ENCODE measurements at places on chromosomes 16 and 17. TPM values are rescaled to one million over a fixed set of nuclear protein-coding genes. Genes with fewer than 3 reads are reported as not detected.

The DEXI gene
- 38.0 TPM for total RNA-seq

The NXPH3 gene
- total RNA-seq = not detected

DNA sequence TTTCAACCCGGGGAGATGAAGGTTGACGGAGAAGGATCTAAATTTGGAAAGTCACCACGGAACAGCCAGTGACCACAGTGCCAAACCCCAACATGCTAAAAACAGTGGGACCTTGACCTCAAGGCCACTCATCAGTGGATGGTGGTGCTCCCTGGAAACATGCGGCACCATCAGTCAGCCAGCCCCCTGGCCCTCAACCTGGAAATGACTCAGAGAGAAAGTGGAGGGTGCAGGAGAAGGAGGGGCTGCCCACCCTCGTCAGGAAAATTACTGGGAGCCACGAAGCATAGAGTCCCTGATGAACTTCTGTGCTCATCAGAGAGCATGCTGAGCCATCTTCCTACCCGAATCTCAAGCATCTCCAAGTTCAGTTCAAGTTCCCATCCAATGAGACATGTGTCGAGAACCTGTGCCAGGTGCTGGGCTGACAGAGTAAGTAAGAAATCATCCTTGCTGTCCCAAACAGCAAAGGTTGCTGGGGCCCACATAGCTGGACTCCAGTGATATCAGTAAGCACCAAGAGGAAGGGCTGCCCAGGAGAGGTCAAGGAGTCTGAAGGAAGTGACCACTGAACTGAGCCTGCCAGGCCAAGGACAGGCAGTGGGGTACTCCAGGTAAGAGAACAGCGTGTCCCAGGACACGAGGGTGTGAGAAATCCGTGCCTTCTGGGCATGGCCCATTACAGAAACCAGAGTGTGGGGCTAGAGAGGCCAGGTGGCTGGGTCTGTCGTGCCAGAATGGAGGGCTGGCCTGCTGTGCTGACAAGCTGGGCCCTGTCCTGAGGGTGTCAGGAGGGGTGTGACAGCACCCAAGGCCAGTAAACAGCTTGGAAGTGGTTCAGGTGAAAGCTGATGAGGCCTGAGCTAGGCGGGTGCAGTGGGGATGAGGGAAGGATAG is 5.2 kb downstream of the PECAM1 start:
- H3K27me3 ChIP-seq = no peaks in the 10 kb centered on the region
- H3K36me3 ChIP-seq = no peaks in the 10 kb centered on the region
- peak overlapping the region; percentile 74 for H3K27ac ChIP-seq
- peak overlapping the region; percentile 54 for H3K4me3 ChIP-seq

- H3K4me1 ChIP-seq = no peaks in the 10 kb centered on the region
Observed at GRCh38 chr16:82621781-82622180, 5.0 kb upstream of the CDH13 start.

DNA sequence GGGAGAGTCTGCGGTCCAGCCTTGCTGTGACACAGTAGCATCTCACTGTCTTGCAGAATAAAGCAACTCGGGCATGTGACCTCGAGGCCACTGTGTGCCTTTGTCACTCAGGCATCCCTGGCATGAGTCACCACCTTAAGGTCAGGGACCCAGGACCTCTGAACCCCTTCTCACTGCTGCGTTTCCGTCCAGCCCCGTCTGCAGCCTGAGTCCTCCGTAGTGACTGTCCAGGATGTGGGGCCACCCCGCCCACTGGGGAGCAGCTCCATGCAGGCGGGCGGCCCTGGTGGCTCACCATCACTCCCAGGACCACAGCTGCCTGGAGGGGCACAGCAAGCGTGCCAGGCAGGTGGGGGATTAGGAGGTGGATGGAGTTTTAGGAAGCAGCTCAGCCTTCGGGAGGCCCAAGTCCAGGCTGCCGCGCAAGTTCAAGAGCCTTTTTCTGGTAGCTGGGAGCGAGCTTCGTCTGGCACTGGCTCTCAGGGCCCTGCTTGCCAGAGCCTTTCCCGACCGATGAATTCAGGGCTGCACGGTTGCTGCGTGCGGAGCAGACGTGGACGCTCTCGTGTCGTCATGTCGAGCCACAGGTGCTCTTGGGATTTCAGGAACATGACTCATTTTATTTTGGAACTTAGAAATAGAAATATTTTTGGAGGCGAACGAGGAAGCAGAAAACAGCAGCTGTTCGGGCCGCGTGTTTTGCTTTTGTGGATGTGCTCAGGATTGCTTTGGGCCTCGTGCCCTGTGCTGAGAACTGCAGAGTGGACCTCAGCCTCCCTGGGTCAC is 16.8 kb downstream of the KCTD5 start:
- no peak overlapping the region for H3K27ac ChIP-seq
- peaks cover 23% of the 10 kb centered on the region for H3K36me3 ChIP-seq
- H3K27me3 ChIP-seq = no peaks in the 10 kb centered on the region
- no peak overlapping the region for H3K4me3 ChIP-seq

DNA sequence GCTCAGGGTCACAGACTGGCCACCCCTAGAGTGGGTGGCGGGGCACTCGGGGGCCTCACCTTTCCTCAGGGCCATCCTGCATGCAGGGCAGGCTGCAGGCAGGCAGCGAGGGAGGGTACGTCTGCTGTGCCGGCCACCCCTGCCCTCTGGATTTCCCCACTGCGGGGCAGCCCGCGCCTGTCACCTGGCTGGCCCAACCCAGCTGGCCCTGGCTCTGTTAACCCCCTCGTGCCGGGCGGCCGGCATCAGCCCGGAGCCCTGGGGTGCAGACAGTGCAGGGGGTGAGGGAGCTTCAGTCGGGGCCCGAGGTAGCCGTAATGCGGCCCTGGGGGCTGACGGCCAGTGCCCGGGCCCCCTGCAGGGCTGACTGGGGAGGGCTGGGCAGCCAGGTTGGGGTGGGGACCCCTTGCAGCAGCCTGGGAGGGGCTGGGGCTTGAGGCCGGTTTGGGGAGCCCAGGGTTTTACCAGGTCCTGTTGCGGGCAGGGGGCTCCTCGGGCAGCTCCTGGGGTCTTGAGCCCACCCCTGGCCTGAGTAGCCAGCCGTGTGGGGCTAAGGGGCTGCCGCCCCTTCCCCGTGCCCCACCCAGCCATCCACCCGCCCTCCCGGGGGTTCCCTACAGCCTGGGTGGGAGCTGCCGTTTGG is at the start of gene IGFALS:
TSS of gene IGFALS (minus strand) at position 128 of the 643 bp plus-strand sequence. CDS start at position 75, 53 bp downstream.
- DNase-seq = no peak
- peaks cover 7% of the 10 kb centered on the region for H3K36me3 ChIP-seq
- H3K27ac ChIP-seq = no peak within 1 kb of the TSS
- H3K4me1 ChIP-seq = no peaks in the 10 kb centered on the region
- no peaks in the 10 kb centered on the region for H3K27me3 ChIP-seq

DNA sequence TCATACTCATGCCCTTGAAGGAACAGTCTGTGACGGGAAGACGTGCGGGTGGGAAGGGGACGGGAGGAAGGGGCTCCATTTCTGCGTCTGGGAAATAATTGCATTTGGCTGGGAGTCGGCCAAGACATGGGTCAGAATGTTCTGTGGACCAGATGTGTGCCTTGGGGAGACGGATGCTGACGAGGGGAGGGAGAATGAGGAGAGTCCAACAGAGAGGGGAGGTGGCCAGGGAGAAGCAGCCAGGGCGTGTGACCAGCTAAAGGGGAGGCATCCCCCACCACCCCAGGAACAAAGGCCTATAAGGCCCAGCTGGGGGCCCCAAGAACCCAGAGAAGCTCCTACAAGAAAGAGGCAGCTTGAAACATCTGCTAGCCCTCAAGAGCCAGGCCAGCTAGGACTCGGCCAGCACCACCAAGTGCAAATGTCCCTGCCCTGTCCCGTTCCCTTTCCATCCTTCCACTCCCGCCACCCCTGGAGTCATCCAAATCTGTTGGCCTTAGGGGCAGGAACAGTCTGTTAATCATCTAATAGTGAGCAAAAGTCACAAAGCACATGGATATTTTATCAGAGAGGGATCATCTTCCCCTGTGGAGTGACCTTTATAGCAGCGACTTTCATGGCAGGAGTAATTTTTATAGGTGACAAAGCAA is 42.5 kb upstream of the BCO1 start:
- H3K36me3 ChIP-seq = no peaks in the 10 kb centered on the region
- no peak overlapping the region for H3K4me3 ChIP-seq
- no peak for DNase-seq
- H3K27ac ChIP-seq = no peak overlapping the region

Measured in activated CD4-positive, alpha-beta T cell treated with anti-CD3 and anti-CD28 coated beads, Interleukin-2, amount 10 ng/mL, durations not matched to agents 24 days and 14 days (primary cell).